ENCODE measurements at places on chromosomes 4 and X.

DNA sequence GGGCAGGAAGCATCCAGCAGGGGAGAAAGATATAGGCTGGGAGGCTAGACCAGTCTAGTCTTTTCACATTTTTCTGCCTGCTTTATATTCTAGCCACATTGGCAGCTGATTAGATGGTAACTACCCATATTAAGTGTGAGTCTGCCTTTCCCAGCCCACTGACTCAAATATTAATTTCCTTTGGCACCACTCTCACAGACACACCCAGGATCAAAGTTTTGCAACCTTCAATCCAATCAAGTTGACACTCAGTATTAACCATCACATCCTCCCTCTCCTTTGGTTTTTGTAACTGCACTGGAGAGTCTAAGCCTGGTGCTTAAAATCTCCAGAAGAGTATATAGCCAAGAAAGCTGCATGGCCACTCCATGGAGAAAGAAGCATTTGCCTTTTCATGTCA lies 560.4 kb downstream of the GRXCR1 start:
- no peak for DNase-seq

- no peak for DNase-seq
Observed at GRCh38 chr4:10184041-10184440, 67.4 kb upstream of the WDR1 start.

- DNase-seq, result no peak
Observed at GRCh38 chr4:163072222-163072621, 94.5 kb downstream of the NAF1 start.

DNA sequence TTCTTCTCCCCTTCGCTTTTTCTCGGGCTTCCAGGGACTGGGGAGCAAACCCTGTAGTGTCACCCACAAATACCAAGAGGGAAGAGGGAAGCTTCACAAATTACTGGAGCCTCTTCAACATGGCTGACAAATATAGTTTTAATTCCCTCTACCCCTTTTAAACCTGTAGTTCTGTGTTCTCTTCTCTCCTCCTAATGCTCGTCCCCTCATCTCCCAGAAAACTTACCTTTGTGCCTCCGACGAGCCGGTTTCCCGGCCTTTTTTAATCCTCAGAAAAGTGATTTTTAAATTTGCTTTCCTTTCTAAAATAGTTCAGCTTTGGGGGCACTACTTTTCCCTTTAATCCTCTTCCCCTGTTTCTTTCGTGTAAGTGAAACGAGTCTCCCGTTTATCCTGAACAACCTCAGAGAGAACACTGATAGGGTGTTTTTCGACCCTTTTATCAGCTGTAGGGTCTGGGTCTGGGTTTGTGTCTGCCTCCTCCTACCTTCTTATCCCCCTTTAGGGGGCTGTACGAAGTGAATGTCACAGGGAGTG lies 408 bp downstream of the TET2 start:
- DNase-seq, result no peak

- no peak for DNase-seq
Observed at GRCh38 chr4:124804041-124804440, 91.5 kb upstream of the ANKRD50 start.

GRCh38 chr4:83240379-83240875 lies 44.2 kb downstream of the COQ2 start:
- DNase-seq, result no peak

- DNase-seq, result peak; percentile 20
Observed at GRCh38 chrX:20530406-20530921, 263.8 kb upstream of the RPS6KA3 start.

DNA sequence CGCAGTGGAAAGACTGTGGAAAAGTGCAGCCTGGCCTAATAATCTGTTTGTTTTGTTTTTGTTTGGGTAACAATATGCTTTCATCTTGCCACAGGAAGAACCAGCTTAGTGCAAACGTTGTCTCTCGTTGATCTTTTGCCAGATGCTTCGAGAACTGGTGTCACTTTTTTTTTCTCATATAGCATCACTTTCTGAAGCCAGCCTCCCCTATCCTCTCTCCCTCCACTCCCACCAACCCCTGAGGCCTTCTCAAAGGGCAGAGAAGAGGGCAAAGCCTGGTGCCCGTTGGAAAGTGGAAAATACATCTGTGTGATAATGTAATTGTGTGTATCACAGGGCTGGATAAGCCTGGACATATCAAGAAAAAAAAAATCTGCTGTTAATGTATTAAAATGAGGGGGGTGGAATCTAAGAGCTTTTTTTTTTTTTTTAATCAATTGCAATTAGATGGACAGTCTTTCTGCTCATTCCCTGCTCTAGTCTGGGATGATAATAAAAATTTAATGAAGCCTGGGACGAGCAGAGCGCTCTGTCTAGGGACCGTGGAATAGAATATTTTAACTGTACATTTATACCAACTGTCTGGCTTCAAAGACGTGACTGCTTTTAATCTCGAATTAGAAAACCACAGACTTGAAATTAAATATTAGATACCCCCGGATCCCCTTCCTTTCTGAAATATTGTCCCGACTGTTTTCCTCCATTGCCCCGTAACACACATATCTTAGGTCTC lies 8.1 kb downstream of the POU4F2 start:
- DNase-seq, result no peak

DNA sequence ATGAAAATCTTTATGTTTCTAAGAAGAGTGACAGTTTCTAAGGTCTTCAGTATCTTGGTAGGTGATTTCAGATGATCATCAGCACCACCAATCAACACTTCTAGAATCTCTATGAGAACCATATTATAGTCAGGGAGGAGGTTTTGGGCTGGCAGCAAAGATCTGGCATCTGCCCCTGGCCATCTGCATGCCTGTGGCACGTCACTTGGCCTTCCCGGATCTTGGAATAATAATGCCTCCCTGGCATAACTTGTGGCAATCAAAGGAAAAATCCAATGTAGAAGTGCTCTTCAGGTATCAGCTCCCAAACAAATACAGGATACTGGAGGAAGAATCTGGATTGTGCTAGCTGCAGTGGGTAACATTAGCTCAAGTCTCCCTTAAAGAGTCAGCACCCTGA lies 57.3 kb downstream of the RASL11B start:
- DNase-seq, result no peak

DNA sequence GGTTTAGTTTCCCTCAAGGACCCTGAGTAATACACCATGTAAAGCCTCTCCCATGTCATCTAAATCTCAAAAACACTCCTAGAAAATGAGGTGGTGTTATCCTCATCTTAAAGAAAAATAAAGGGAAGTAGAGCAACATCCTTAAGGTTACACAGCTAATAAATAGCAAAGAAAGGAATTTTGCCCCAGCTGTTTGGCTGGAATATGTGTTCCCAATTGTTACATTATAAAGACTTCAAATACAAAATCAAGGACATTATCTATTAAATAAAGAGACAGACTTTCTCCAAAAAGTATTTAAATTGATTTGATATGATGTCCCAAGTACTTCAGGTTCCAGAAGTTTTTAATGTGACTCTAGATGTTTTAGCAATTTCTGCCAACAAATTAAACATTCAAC lies 57.9 kb upstream of the IL15 start:
- no peak for DNase-seq

DNA sequence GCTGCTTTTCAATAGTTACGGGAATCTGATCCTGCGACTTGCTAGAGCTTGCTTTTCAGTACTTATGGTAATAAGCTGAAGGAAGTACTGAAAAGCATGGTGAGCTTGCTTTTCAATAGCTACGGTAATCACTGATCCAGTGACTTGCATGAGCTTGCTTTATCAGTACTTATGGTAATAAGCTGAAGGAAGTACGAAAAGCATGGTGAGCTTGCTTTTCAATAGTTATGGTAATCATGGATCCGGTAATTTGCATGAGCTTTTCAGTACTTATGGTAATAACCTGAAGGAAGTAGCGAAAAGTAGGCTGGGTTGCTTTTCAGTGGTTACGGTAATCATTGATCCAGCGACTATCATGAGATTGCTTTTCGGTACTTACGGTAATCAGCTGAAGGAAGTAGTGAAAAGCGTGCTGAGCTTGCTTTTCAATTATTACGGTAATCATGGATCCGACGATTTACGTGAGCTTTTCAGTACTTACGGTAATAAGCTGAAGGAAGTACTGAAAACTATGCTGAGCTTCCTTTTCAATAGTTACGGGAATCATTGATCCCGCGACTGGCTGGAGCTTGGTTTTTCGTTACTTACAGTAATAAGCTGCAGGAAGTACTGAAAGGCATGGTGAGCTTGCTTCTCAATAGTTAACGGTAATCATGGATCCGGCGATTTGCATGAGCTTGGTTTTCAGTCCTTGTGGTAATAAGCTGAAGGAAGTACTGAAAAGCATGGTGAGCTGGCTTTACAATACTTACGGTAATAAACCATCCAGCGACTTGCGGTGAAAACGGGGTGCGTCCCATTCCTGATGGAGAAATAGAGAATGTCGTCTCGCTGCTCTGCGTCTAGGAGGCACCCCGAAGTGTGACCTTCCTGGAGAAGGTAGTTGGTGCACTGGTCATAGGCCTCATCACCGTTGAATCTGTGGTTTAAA lies 6.5 kb downstream of the CRLF2 start:
- DNase-seq, result no peak

GRCh38 chrX:150958177-150958576 lies 25.0 kb upstream of the HMGB3 start:
- no peak for DNase-seq

- DNase-seq, result no peak
Observed at GRCh38 chr4:155072417-155072816, 136.0 kb upstream of the NPY2R start.

DNA sequence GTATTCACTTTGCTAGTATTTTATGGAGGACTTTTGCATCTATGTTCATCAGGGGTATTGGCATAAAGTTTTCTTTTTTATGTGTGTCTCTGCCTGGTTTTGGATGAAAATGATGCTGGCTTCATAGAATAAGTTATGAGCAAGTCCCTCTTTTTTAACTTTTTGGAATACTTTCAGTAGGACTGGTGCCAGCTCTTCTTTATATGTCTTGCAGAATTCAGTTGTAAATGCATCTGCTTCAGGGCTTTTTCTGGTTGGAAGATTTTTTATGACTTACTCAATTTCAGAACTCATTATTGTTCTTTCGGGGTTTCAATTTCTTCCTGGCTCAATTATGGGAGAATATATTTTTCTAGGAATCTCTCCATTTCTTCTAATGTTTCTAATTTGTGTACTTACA lies 9.1 kb upstream of the CSN2 start:
- no peak for DNase-seq

DNA sequence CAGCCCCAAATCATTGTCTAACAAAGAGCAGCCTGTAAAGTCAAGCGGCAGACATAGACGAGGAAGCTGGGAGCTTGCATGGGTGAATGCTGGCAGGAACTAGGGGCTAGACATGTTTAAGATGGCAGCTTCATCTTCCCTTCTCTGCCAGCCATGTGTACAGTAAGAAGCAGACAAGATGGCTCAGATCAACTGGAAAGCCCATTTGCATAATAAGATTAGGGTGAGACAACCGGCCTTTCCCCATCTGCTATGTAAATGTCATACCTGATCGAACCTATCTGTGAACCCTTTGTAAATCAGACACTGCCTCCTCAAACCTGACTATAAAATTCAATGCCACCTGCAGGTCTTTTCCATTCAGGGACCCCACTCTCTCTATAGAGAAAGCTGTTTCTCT lies 22.8 kb upstream of the HADH start:
- DNase-seq, result no peak

DNA sequence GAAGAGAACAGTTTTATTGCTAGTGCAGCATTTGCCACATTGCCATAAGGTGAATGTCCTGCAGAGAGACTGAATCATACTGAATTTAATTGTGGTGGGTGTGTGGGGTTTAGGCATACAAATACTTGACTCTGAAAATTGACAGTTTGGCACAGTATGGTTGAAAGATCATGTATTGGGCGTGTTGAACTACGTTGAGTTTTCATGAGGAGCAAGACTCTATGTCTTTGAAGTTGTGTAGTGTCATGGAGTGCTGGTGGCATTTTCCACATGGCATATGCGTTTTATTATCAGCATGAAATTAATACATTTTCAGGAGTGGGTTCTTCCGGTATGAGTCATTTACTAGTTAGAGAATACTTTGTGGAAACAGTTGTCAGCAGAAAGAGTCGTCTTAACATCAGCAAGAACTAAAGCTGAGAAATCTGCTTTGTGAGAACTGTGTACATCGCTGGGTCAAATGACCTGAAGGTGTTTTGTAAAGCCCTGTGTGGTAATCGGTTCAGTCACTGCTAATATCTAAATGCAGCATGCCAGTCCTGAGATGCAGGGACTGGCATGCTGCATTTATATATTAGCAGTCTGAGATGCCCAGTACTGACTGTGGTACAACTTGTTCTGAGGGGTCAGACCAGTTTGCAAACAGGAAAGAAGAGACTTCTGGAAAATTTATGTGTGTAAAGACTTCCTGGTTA lies 50.3 kb downstream of the ARHGAP10 start:
- DNase-seq, result no peak

DNA sequence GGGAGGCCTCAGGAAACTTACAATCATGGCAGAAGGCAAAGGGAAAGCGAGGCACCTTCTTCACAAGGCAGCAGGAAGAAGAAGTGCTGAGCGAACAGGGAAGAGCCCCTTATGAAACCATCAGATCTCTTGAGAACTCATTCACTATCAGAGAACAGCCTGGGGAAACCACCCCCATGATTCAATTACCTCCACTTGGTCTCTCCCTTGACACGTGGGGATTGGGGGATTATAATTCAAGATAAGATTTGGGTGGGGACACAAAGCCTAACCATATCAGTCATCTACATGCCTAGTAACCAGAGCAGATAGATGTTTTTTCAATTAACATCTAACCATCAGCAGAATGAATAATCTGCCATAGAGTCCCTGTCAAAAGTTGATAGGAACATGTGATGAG lies 30.4 kb downstream of the FAM13A start:
- DNase-seq, result no peak

GRCh38 chr4:183411291-183411861 lies 33.1 kb upstream of the CDKN2AIP start:
- DNase-seq, result no peak
